ENCODE measurements at places on chromosomes 7 and 10.

DNA sequence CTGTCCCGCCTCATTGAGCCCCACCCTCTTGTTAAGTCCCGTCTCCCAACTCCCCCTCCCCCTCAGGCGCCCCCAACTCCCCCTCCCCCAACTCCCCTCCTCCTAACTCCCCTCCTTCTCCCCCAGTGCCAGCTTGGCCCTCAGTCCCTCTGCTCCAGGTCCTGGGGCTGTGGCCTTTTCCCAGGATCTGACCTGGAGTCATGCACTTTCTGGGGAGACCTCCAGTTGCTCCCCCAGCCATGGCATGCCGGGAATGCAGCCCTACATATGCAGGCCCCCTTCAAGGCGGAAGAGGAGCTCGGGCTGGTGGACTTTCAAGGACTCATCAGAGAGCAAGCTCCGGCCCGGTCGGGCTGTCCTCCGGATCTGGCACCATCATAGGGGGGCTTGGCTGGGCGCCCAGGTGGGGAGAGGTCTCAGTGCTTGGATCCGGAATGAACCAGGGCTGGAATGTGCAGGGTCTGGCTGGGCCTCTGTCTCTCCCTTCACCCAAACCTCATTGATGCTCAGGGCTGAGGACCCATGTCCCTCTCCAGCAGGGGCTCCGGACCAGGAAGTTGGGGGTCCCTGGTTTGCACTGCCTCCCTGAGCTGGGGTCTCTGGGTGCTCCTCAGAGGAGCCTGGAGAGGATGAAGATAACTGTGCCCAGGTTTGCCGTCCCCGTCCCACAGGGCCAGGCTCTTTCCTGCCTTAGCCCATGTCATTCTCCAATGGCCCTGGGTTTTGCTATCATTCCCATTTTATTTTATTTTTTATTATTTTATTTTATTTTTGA, 41.1 kb downstream of the TMEM270 start:
- no peak for DNase-seq

DNA sequence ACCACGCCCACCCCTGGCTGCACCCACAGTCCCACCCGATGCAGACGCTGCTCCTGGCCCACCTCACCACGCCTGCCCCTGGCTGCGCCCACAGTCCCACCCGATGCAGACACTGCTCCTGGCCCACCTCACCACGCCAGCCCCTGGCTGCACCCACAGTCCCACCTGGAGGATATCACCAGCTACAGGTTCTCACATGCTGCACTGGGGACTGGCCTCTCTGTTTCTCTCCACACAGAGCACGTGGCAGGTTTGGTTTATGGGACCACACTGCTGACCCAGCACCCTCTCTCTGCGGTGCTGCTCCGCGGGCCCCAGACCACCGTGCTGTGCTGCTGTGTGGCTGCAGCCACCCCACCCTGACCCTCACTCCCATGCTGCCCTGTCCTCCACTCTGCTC, 120.9 kb downstream of the VIPR2 start:
- no peak for DNase-seq

DNA sequence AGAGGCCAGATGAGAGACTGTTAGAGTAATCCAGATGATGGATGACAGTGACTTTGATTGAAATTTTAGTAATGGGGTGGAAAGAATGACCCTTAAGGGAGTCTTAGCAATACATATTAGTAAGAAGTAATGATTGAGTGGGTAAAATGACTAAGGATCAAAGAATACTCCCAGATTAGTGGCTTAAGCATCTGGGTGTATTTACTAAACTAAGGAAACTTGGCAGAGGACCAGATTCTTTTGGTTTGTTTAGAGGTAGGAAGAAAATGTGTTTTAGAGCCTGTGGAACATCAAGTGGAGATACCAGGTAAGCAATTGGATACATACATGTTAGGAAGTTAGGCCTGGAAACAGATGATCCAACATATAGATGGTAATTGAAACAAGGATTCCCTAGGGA, 58.8 kb upstream of the ADRA2A start:
- no peak for DNase-seq

- DNase-seq, result no peak
Observed at GRCh38 chr10:69406816-69407580, 9.7 kb downstream of the TACR2 start.

- DNase-seq, result no peak
Observed at GRCh38 chr7:72016574-72016973, 395.6 kb downstream of the CALN1 start.

DNA sequence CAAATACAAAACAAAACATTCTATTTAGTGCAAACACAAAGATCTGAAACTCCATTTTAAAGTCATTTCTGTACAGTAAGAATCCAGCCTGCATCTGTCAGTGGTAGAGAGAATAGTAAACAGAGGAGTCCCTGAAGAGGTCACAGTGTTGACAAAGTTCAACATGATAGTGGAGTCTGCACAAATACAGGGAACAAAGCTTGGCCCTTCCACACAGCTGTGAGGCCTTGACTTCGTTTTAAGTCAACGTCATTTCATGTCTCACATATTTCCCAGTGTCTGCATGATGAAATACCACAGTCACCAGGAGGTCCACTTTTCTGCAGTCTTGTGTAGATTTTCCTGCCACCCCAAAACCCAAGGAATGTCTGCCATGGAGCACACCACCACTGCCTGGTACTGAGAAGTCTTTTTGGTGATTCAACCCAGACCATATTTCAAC, 33.0 kb downstream of the CYP26A1 start:
- DNase-seq, result peak; percentile 29

DNA sequence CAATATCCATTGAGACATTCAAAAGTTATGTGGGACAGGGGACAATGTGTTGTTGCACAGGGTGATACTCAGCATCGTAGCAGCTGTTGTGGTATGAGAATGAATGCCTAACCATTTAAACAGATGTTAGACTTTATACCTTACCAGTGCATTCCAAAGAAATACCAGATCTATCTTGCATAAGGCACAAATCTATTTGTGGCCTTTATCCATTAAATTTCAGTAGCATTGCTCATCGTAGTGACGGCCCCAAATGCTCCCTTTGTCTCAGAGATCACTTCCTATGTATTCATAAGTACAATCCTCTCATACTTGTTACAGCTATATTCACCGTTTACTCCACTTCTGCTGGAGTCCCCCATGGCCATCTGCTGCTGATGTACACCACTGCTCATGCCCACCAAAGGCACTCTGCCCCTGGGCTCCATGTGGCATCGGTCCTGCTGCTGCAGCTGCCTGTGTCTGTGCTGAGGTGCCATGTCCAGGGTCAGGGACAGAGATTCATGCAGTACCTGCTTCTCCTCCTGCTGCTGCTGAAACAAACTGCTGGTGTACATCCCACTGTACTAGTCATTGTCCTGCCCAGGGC, 96.3 kb downstream of the CPED1 start:
- DNase-seq, result peak; percentile 93

DNA sequence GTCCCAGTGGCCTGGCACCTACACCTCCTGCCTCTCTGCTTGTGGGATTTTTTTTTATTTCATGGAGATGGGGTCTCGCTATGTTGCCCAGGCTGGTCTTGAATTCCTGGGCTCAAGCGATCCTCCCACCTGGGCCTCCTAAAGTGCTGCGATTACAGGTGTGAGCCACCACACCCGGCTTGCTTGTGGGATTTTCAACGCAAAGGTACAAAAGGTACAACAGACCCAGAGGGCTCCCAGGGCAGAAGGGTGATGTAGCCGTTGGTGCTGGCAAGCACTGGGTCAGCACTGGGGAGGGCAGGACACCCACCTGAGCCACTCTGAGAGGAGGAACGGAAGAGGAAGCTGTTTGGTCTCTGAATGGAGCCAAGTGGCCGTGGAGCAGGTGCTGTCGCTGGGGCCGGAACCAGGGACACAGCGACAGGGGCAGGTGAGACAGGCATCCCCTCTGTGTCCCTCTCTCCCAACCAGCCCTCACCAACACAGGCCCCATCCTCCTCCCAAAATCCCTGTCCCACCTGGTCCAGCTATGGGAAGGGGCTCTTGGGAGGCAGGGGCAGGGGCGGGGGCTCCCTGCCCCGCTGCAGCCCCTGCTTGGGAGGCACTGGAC, 2.8 kb upstream of the SAP25 start:
- DNase-seq, result no peak

DNA sequence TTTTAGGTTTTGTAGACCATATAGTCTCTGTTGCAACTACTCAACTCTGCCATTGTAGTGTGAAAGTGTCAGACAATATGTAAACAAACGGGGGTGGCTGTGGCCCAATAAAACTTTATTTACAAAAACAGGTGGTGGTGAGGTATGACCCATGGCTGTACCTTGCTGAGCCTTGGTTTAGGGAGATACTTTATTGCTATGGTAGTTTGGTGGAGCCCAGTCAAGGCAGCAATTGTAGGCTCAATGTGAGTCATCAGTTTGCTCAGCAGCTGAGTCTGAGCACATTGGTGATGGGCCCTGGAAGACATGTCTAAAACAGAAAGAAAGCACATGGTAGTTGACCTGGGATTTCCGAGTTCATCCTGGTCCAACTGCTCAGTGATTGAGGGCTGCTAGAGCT, 242.5 kb downstream of the REEP3 start:
- no peak for DNase-seq

- no peak for DNase-seq
Observed at GRCh38 chr7:129875745-129876411, 76.9 kb downstream of the UBE2H start.

DNA sequence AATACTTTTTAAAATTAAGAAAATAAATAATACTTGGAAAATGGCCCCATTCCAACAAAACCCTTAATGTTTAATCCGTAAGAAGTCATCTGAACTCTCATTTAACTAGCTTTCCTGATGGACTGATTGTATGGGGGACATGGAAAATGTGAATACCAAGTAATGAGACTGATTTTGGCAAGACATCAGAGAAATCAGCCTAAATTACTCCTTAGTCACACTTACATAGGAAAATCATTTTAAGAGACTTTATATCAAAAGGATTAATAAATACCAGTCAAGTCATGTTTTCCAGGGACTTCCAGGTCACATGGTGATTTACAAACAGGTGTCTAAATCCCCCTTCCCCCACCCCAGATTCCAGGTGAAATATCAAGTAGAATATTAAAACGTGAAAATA, 58.2 kb downstream of the GRM8 start:
- no peak for DNase-seq

DNA sequence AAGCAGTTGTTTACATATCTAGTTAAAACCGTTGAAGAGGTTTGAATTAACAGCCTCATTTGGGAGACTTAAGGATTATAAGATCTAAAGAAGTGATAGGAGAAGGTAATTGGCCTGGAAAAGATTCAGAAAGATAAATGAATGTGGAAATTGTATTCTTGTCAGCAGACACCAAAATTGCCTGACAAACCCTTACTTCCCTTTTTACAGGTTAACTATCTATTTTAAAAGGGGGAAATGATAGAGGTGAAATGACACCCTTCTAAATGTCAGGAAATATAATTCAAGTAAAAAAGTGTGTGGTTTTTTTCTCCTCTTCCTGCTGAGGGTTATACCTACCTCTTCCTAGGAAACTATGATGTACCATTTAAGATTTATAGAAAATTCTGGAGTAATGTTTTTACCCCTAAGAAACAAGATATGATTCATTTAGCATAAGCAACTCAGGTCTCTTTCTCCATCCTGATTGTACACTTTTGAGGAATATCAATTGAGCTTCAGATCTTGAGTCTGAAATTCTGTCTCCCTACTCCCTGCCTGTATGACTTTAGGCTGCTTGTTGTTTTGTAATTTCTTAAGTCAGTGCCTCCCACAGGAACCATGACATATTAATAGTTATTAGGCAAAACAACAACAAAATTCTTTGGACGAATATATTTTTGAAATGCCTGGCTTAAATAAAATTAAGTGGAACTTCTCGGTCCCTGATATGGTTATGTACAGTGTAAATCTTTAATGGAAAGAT, 250.4 kb downstream of the RNLS start:
- no peak for DNase-seq

GRCh38 chr10:100883312-100883821, 29.4 kb upstream of the SLF2 start:
- no peak for DNase-seq

- DNase-seq, result peak; percentile 77
Observed at GRCh38 chr10:10911471-10911921, 106.2 kb upstream of the CELF2 start.

DNA sequence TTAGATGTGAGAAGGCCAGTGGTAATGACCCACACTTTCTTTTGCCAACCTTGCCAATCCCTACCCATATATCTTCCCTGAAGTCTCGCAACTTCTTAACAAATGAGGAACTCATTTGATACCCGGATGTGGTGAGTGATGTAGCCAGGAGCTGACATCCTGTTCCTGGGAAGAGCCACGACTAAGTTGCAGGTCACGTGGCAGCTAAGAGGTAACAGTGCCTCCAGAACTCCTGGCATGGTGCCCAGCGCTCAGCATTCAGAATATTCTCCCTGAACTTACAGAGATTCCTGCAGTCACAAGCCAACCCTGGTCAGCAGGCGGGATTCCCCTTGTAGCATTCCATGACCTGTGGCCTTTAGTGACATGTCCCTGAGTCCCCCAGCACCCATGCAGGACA, 282.5 kb downstream of the GALNT17 start:
- no peak for DNase-seq

DNA sequence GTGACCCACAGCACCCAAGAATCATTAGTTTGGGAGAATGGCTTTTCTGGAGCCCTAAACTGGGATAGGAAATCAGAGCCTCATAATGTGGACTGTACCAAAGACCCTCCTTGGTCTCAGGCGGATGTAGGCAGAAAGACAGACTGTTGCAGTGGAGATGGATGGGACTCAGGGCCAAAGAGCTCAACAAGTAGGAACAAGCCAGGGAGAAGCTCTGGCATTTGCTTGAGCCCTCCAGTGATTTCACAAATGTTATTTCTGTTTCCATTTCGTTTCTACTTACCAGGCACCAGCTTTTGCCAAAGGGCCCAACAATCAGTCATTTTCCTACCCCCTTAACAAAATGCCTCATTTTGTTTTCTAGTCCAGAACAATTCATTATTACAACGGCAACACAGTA, 762.7 kb downstream of the KCNMA1 start:
- DNase-seq, result no peak

GRCh38 chr7:151716323-151716722, 160.6 kb downstream of the PRKAG2 start:
- DNase-seq, result no peak
